ENCODE measurements at places on chromosomes 12 and 14.

DNA sequence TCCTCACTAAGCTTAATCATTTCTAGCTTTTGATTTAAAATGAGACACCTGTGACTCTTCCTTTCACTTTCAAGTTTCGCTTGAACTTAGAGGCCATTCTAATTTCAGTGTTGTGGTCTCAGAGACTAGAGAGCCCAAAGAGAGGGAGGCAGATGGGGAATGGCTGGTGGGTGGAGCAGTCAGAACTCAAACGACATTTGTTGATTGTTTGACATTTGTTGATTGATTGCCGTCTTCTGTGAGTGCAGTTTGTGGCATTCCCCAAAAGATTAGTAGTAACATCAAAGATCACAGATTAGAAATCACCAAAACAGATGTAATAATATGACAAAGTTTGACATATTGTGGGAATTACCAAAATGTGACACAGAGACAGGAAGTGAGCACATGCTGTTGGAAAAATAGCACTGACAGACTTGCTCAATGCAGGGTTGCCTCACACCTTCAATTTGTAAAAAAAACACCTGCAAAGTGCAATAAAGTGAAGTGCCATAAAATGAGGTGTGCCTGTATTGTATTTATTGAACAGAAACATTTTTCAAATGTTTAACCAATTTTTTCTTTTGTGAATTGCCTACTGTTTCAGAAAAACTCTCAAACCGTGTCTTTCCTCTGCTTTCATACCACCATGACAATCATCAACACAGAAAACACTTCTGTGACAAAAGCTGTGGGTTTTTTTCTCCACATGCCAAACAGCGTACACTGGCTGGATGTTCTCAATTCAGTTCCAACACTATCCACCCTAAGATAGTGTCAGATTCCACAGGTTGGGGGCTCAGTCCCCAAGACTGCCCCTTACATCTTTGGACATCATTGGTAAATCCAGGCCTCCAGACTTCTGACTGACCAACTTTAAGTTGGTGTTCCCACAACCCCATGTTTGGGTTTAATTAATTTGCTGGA, 376.3 kb upstream of the RGS6 start:
- no peak for DNase-seq

GRCh38 chr14:103308717-103309616, 25.1 kb upstream of the EIF5 start:
- no peak for DNase-seq

DNA sequence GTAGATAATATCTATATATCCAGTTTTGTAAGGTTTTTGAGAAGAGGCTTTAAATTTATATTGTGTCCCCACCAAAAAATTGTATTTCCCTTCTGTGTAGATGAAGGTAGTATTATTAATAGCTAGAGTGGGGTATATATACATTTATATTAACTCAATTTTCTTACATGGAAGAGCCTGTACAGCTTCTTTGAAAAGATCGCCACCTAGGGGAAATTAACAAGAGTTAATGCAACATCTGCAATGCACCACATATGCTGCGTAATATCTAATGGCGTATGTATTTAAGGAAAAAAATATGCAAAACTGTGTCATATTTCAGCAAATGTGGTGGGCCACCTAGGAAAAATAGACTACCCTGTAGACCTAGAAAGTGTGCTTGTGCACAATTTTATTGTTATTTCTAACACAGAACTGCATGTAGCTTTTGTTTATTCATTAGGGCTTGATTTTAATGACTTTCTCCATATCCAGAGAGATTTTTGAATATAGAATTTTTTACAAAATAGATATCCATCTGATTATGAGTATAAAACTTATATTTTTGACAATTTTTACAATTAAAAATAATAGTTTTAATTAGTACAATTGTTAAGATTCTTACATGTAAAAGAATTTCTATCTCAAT, 14.0 kb downstream of the CCER1 start:
- no peak for DNase-seq

DNA sequence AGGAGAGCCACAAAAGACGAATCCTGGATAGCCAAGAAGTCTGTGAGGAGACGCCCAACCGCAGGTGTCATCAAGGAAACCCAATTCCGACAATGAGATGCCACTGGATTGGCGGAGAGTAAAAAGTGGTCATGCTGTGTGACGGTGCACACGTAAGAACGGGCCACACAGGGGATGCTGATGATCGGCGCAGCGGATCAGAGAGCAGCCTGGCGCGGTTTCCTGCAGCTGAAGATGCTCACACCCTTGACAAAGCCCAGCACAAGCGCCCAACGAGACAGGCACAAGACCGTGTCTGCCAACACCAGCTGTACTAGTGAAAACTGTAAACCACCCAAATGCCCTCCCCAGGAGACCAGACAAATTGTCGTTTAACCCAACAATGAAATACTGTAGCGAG, 55.8 kb downstream of the CCDC85C start:
- no peak for DNase-seq

DNA sequence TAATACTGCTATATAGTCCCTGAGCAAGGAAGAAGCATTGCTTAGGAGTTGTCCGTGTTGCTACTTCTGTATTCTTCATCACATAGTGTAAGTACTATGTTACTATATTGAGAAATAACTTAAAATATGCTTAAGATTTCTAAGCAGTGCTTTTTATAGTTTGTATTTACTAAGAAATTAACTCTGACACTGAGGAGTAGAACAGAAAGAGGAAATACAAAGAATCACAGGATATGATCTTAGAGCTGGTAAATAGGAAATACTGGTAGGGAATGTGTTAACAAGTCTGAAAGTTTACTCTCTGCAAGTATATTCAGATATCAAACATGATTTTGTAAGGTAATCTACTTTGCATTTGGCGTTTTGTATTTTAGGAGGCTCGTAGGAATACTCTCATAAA, 15.5 kb downstream of the XPOT start:
- no peak for DNase-seq

DNA sequence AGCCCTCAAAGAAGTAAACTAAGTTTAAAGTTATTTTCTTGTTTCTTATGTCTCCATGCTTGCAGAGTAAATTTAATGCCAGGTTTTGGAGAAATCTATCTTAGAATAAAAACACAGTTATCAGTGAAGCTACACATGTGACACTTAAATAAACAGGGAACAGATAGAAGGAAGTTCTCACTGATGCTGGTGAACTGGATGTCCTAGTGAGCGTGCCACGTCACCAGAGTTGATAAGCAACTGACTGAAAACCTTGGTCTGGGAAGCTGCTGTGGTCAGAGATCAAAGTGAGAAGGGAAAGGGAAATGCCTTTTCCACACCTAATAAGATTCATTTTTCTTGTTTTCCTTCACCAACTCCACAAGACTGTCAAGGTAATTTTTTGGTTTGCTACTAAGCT, 74.8 kb upstream of the PCED1B start:
- no peak for DNase-seq

DNA sequence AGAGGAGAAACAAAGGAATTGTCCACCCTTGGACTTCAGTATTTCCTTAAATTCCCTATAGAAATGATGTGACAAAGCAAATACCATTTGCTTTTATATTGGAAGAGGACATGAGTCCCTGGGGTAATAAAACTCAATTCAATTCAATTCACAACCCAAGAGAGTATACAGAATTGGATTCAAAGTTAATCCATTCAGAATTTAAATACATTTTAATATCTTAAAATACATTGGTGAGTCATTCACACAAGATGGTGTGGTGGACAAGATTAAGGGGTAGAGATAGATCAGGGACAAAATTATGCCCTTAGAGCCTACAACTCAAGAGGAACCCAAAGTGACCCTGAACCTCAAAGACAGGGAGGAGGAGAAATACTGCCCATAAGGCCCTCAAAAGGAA, 495.0 kb upstream of the TMPO start:
- no peak for DNase-seq

- no peak for DNase-seq
Measured at GRCh38 chr14:103019826-103020225, 37.5 kb downstream of the CDC42BPB start.

GRCh38 chr12:71551529-71551928, 111.9 kb downstream of the LGR5 start:
- DNase-seq: no peak
